ENCODE measurements at places on chromosomes 5 and 9.

GRCh38 chr5:80318212-80318611 lies 1.6 kb upstream of the SPZ1 start:
- DNase-seq: no peak

DNA sequence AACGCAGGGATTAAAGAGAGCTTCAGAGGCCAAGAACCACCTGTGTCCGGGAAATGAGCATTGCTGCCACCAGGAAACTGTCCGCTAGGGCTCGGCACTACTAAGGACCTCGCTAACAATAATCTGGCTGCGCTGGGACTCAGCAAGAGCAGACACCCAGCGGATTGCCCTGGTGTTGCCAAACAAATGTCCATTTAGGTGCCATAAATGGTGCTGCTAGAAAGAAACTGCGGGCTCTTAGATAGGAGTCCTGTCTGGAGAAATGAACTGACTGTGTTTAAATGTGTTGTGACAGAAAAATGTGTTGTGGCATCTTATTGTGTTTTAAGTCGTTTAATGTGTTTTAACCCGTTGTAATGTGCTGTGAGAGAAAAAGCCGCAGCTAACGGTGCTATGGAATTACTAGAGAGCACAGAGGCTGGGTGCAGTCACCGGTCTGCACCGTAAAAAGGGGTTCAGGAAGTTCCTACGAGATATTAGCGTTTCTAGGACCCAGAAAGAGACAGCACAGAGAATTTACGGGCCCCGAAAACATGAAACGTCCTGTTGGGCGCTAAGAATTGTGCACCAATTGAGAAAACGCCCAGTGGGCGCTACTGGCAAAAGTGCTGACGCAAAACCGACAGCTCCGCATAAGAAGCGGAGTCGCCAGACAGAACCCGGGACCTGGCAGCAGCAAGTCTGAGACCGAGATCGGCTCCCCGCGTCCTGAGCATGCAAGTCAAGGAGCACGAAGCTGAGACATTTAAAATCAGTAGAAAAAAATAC lies 90.6 kb downstream of the ANXA2R start:
- DNase-seq: peak; percentile 82

DNA sequence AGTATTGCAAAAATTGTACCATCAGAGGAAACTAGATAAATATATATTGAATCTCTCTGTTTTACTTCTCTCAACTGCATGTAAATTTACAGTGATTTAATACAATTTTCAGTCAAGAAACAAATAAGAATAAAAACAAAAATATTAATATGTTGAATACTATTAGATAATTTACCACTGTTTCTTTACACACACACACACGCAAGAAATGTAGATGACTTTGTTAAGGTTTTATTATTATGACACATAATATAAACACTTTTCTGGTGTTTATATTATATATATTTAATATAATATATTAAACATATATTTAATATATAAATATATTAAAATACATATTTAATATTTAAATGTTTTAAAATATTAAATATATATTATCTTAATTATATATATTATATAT lies 814.3 kb upstream of the CDH10 start:
- no peak for DNase-seq

DNA sequence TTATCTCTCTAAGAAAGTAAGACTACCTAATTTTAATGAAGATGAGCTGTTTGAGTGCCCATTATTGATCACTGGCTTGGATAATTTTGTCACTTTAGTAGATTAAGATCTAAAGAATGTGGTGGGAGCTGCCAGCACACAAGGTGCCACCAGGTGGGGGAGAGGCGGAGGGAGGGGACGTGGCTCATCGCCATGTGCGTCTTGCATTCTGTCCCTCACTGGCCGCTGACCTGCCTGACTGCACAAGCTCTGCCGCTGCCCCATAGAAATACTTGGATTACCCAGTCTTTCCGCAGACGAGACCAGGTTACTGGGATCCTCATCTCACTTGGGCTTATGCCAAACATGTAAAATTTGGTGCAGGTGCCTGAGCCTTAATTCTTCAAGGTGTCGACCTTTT lies 37.6 kb downstream of the RHOBTB3 start:
- DNase-seq: no peak

Measured in lower lobe of right lung (tissue), 2 donors.